HuH-7 (cell line): ENCODE measurements at places on chromosomes 1 and 21.

DNA sequence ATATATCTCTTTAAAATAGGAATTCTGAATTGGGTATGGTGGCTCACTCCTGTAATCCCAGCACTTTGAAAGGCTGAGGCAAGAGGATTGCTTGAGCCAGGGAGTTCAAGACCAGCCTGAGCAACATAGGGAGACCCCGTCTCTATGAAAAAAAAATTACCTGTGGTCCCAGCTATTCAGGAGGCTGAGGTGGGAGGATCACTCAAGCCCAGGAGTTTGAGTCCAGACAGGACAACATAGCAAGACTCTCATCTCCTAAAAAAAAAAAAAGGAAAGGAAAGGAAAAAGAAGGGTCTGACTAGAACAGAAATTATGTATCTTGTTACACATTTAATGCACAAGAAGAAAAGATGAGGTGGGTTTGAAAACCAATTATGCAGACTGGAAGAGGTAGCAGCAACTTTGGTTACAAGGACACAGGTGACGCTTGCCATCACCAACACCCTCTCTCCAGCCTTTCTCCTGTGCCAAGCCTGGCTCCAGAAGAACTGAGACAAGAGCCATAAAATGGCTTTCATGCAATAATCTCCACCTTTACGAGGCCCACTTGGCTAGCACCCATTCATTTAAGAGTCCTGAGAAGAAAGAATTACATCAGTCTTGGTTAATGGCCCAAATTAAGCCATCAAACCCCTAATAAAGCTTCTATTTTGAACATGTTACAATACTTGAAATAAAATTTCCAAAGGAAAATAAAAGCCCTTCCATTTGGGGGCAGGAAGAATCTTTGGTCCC, 4.8 kb upstream of the SELENBP1 start:
- DNase-seq: no peak

- DNase-seq: no peak
These were observed at the start of gene KIRREL1 for GRCh38 chr1:157993147-157993917. TSS of gene KIRREL1 (plus strand) at chr1:157993645. CDS start at chr1:157993677, 32 bp downstream.

DNA sequence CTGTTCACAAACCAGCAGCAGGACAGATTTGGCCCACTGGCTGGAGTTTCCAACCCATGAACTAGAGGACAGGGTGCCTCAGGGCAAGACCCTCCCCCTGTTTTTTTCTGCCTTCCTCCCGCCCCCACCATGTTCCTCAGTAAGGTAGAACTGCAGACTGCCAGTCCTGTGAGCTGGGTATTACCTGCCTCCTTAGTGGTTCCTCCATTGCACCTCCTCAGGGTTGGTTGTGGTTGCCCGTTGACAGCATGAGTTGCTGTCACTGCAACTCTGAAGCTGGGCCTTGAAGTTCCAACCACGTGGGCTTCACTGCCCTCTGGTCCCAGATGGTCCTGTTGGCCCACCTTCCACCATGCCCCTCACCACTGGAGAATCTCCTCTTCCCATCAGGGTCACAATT, 28.8 kb downstream of the TENT5C start:
- DNase-seq: no peak

DNA sequence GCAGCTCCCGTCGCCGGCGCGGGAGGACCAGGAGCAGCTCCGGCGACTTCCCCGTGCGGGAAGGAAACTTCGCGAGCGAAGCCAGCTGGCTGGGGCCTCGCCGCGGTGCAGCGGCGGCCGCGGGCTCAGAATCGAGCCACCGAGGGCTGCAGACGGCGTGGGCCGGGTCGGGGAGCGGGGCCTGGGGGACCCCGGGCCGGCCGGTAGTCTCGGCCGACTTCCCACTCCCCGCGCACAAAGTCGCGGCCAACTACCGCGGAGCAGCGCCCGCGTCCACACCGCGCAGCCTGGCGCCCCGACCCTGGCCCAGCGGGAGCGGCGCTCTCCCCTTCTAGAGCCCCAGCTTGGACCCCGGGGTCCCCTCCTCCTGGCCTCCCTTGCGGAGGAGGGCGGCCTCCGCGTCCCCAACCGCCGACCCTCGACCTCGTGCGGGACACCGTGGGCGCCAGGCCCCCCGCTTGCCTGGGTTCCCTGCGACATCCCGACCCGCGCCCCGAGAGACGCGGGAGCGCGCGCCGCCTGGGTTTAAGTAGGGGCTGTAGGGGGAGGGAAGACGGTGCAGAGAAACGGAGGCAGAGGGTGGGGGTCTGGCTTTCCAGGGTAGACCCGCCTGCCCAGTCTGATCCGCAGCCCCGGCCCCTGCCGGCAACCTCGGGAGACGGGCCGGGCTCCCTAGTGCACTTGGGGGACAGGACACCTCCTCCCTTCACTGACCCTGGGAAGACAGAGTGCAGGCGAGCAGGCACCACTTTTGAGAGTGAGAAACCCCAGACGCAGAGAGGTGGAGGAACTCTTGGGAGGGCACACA, 4.7 kb downstream of the PRDM16 start:
- no peak for DNase-seq

DNA sequence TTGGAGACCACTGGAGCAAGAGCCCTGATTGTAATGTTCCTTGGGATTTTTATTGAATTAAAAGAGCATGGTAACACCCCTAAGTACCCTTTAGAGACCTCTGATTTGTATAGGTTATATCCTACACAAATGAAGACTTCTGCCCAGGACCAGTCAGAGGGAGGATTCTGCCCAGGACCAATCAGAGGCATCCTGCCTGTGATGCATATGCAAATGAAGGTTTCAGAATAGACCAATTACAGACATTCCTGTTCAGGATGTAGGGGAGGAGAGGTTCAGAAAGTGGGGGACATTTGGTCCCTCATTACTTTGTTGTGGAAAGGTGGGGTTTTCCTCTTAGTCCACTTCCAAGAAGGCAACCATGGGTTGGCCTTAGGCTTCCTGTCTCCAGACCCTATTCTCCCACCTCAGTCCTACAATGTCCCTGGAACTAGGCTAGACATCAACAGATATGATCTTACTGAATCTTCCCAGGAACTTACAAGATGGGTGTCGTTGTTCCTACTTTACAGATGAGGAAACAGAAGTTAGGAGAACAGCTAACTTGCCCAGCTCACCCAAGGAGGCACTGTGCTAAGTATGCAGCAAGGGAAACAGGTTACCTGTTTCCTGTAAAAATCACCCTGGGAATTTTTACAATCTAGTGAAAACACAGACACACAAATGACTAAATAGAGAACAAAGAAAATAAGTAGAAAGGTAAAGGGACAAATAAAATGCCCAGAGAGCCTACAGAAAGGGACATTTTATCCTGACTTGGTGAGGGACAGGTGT, 36.8 kb upstream of the SFPQ start:
- DNase-seq: no peak

- no peak for DNase-seq
These were observed 203.4 kb downstream of the TNR start for GRCh38 chr1:175539986-175540385.

GRCh38 chr1:77143529-77144121, 75.6 kb downstream of the PIGK start:
- DNase-seq: no peak

DNA sequence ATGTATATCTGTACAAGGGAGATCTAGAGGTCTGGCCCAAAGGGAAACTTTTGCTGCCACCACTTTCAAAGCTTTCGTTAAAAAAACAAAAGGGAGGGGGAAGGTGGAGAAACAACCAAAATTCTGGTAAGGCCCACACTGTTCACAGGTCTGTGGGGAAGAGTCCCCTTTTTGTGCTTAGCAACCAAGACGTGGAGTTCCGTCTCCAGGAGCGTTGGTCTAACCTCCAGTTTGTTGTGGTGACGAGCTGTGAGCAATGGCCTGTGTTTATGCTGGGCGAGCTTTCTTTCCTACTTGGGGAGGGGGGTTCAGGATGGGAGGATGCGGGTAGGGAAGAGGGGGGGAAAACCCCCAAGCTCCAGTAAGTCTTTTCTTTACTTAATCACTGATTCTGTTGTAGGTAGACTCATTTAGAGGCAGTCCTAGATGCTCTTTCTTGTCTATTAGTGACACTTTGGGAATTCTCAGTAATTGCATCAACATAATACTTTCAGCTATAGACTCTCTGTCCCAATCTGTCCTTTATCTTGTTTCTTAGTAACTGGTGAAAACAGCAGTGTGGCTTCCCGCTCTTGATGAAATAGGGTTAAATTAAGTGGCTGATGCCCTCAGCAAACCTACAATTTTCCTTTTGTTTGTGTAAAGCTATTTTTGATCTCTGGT, 1.5 kb downstream of the HIPK1 start:
- no peak for DNase-seq

DNA sequence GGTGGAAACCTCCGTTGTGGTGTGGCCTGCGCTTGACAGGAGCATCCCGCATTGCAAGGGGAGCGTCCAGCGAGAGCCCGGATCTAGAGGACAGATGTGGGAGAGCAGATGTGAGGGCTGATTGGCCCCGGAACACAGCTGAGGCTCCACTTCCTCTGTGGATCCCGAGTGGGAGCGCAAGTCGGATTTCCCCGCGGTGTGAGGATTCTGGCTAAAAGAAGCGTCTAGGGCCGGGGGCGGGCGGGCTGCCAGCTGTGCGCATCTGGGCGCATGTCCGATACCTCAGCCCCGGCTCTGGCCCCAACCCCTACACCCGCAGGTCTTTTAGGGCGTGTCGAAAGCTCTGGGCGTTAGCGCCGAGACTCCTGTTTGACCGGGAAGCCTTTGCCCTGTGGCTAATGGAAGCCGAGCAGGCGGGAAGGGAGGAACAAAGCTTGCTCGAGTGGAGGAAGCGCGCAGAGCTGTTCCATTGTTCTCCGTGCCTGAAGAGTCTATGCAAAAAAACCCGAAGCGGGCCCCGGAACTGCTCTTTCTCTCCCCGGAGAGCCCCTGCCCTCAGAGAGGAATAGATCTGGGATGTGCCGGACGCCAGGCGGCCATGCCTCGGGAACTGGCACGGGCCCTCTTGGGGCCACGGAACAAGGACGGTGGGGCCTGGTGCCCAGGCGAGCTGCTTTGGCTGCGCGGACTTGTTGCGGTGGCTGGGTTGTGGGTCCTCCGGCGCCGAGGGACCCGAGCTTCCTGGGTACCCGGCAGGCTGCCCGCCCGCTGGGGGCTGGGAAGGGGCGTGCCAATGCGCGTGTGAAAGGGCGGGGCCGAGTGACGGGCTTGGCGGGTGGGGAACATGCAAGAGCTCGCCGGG, 111.1 kb downstream of the NAV1 start:
- no peak for DNase-seq

DNA sequence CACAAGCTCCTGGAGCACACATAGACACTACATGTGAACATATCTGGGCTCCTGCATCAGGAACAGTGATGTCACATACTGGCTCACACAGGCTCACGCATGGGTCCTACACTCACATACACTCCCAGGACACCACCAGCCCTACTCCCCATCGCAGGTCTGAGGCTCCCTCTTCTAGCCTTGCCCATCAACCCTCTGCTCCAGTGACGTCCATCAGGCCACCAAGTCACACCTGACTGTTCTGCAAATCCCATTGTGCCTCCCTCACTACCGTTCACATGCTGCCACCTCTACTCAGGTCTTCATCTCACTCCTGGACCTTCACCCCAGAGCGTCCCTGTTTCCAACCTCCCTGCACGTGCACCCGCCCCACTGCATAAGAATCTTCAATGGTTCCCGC, 18.1 kb downstream of the TFAP2E start:
- no peak for DNase-seq

- DNase-seq: no peak
These were observed 315.1 kb downstream of the PAPPA2 start for GRCh38 chr1:176778056-176778455.

DNA sequence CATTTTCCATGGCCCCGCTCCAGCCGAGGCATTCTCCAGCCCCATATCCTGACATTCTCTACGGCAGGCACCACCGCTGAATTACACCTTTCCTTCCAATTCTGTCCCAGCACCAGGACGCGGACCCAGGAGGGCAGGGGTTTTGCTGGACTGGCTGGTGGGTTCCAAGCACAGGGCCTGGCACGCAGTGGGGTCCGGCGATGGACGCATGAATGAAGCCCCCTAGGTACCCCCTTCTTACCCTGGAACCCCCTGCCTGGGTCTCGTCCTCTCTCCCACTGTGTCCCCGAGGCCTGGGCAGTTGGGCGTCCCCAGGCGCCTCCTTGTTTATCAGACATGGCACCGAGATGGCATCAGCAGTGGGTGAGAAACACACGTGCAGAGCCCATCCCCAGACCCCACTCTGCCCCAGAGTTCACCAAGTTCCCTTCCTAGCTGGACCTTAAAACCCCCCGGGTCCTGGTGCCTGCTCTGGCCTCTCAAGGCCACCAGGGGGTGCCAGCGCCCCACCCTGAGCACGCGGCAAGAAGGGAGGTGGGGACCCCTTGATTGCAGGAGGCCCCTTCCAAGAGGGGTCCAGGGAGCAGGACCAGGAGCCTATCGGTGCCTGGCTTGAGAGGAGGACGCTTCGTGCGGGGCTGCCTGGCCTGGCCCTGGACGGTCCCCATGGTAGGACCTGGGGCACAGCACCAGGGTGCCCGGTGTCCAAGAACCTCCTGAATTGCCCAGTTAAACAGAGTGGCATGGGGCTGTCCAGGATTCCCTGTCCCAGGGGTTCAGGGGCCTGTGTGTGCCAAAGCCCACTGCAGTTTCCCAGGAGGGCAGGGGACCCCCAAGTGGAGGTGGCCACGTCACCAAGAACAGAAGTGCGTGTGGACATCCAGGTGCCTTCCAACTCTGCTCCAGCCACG, 46.1 kb downstream of the MEGF6 start:
- peak; percentile 90 for DNase-seq
